ENCODE measurements at places on chromosomes 1 and 21.

DNA sequence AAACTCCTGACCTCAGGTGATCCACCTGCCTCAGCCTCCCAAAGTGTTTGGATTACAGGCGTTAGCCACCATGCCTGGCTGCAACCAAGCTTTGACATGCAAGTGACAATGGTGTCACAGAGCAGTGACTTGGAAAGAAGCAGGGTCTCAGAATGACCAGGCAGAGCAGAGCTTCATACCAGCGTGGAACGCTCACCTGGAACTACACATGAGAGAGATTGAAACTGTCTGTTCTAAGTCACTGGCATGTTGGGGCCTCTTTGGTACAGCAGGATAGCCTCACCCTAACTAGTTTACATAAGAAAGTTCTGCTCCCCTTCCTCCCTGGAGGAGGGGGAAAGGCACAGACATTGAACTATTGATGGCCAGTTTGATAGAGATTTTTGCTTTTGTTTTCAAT, 47.5 kb upstream of the ITPKB start:
- DNase-seq: no peak

DNA sequence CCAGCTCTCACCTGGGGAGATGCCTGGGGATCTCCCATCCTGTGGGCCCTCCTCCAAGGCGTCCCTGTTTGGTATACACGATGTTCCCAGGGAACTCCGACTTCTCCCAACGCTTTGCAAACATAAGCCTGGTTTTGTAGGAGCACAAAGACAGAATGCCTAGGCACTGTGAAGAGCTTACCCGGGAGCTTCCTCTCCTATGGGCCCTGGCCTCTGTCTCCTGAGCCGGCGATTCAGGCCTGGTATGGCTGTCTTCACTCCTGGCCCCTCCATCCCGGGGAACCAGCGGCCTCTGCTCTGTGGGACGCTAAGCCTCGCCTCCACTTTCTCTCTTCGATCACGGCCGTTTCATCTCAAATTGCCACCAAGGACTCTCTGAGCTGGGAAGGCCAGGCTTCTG, 59.6 kb upstream of the ACTRT2 start:
- no peak for DNase-seq

DNA sequence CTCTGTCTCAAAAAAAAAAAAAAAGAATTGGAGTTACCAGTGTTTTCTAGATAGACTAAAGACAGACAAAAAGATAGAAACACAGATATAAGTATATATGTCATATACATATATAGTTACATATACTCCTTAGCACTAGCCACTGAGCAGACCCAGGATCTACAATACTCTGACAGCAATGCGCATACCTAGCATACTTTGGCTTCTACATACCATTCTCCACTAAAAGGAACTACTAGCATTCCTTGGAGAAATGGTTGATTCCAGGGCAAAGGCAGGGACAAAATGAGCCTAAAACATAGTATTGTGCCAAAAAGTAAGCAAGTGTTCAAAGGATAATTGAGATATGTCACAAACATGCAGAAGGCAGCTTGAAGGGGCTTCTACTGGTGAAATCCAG, 22.7 kb downstream of the SYNJ1 start:
- DNase-seq: no peak

DNA sequence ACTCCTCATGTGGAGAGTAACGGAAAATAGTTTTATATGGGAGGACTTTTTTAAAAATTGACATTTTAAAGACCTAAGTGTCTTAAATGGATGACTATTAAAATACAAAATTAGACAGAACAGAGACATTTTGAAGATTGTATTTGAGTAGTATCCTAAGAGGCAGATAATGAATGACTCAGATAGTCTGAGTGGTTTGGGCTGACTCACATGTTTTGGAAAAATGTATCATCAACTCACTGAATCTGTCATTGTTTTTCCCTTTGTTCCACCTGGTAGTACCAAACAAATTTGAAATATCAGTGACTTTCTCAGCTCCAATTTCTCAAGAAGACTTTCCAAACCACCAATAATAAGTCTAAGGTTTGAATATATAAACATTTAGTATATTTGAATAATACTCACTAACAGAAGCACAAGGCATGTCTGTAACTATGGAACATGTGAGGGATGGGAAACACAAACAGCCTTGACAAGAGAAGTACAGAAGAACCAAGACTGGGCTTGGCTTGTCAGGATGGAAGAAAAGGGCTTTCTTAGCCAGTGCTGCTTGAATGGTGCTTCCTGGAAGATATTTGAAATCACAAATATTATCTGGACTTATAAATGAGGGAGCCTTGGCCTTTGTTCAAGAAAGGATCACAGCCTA, 90.6 kb downstream of the SGIP1 start:
- DNase-seq: no peak

GRCh38 chr1:208640295-208640694, 396.1 kb upstream of the PLXNA2 start:
- DNase-seq: no peak

GRCh38 chr1:6103111-6103853, 57.6 kb downstream of the KCNAB2 start:
- no peak for DNase-seq

- no peak for DNase-seq
Observed at GRCh38 chr1:217106231-217106901, 383.1 kb upstream of the ESRRG start.

GRCh38 chr1:183051546-183051945, 28.3 kb downstream of the LAMC1 start:
- DNase-seq: no peak

GRCh38 chr1:228087771-228088251, 5.3 kb downstream of the ARF1 start:
- no peak for DNase-seq

DNA sequence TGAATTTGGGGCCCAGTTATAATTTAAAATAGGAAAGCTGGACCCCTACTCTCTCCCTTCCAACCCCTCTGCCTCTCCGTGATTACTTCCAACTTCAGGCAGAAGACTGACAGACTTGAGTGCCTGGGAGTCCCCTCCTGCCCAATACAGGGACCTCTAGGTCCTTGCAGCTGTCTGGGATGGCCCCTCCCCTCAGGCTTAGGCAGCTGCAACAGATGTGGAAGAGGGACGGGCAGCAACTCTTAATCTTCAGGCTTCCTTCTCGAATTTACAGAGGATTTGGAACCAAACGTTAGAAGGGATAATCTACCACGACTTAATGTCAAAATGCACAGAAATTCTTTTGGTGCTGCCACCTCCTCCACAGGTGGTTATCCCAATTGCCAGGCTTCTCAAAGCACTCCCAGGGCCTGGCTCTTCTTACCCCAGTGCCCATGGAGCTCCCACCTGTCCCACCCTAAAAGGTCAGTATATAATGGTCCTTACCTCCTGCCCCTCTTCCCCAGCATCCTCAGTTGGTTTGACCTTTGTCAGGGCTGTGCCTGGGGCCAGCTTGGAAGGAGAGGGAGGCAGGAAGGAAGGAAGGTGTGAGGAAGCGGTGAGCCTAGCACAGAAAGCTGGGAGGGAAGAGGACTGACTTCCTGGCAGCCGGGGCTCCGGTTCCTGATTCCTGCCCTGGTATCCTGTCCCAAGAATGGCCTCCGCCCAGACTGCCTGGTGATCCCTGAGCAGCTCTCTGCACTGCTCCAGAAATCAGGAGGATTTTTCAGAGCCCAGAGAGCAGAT, 2.8 kb downstream of the PEA15 start:
- DNase-seq: no peak

GRCh38 chr1:204520834-204521709, 4.9 kb downstream of the MDM4 start:
- DNase-seq: no peak

DNA sequence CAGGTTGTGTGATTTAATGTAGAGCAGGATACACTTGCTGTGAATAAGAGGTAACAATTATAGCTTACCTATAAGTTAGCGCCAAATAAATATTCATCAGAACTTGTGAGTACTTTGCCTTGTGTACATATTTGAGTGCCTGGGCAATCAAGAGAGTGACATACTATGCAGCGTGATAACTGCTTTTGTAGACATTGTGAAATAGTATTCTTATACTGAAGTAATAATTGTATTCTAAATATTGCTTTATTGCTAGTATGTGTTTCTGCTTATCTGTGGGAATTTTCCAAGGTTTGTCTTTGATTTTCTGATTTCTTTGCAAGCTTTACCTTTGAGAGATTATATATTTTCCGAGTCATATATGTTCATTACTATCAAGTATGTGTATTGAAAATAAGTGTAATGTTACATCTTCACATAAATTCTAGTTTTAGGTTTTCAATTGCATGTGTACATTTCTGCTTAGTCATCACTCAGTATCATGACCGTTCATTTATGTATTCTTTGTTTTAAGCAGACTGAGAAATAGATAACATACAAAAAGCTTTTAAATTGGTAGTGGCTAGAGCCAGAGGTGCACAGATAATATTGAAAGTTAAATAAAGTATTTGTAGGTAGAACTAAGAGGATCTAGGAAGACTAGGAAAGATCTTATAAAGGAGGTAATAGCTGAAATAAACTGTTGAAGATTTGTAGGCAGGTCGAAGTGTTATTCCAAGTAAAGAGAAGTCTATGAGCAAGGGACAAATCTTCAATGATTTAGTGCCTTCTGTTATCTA, 19.5 kb downstream of the USP25 start:
- no peak for DNase-seq

DNA sequence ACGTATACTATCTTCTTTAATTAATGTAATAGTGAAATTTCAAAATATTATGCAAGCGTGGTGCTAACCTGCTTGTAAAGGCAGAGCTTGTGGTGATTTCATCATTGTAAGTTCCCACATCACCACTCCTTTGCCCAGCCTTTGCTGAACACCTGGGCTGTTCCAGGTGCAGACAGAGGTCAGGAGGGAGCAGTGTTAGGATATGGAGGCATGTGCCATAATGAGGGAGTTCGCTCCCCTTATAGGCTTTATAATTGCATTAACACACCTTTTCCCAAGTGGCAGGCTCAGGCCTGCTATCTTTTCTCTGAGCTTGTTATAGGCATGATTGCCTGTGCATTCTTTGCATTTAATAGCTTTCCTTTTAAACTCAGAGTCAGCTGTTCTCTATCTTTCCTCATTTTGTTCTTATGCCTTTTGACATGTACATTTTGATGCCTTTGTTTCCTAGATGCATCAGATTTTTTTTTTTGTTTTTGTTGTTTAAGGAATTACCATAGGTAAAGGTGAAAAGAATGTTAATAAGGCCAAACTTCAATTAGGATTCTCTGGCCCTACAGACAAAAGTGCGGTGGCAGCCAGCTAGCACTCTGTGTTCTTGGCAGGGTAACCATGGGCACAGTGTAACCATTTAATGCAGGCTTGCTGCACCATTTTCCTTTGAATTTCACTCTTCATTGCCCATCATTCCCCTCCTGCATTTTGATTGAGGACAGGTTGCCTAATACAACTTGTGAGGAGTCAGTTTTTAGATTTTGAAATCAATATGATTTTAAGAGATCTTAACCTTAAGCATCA, 12.6 kb downstream of the NPL start:
- DNase-seq: no peak

- DNase-seq: no peak
Observed at GRCh38 chr1:54876814-54877213, 10.2 kb downstream of the DHCR24 start.

DNA sequence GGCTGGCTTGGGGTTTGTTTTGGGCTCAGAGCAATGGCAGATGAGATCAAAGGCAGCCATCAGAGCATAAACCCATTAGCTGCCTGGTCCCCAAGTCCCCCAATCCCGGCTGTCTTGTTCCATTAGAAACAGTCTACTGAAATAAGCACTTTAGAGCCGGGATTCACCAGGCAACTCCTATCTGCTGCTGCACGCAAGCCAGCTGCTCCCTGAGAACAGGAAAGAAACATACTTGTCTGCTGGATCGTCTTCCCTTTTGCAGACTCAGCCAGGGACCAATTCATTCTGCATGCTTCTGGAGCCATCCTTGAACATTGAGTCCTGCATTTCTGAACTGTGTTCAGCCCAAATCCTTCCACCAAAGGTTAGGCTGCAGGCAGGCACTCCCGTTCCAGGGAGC, 21.8 kb downstream of the RXRG start:
- DNase-seq: no peak

DNA sequence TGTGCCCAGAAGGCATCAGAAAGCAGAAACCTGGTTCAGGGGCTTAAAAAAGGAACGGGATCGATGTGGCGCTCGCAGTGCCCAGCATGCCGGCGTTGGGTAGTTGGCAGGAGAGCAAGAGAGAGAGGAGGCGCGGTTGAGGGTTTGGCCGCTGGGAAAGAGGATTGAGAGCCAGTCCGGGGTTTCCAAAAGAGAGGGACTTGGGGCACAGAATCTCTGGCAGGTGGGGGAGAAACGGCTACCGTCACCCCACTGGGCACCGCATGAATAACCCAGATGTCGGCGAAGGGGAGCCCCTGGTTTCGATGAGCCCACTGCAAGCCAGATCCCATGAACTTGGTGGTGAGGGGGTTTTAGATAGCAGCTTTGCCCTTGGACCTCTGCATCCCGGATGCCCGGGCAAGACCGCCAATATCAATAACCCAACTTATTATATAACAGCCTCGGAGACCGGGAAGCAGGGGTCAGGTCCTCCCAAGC, 60.4 kb upstream of the ACOT11 start:
- DNase-seq: no peak

DNA sequence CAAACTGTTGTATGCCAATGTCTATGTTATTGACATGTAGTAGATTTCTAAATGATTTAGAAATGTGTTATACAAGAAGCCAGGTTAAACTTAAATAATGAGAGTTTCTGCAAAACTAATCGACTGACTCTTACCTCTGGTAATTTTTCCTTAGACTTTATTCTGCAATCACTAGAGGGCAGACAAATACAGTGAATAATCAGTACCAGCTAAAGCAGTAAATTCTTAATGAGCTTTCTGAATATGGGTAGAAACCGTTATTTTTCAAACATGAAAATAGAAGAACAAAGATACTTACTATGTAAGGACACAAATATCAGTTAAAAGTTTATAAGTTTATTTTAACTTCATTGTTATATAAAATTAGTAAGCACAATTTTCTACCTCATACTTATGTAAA, 97.9 kb upstream of the RGS1 start:
- no peak for DNase-seq

DNA sequence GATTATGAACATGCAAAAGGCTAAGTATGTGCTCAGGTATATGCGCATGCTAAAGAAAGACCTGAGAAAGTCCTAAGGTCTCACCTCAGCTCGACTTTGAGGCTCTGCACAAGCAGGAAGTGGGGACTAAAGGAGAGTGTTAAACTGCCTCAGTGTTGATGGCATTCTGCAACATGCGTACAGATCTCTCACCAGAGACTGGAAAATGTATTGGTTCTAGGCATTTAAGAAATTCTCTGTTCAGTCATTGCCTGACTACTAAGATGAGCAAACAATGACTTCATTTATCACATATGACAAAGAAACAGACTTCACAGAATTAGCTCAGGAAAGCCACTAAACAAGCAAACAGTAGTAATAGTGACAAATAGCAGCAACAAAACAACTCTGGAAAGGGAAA, 90.8 kb downstream of the USH2A start:
- DNase-seq: no peak

Measured in NCI-H1930 (cell line).